CD4-positive, alpha-beta T cell treated with Interleukin-4 for 1 hour (primary cell): ENCODE measurements at places on chromosomes 16 and 17.

DNA sequence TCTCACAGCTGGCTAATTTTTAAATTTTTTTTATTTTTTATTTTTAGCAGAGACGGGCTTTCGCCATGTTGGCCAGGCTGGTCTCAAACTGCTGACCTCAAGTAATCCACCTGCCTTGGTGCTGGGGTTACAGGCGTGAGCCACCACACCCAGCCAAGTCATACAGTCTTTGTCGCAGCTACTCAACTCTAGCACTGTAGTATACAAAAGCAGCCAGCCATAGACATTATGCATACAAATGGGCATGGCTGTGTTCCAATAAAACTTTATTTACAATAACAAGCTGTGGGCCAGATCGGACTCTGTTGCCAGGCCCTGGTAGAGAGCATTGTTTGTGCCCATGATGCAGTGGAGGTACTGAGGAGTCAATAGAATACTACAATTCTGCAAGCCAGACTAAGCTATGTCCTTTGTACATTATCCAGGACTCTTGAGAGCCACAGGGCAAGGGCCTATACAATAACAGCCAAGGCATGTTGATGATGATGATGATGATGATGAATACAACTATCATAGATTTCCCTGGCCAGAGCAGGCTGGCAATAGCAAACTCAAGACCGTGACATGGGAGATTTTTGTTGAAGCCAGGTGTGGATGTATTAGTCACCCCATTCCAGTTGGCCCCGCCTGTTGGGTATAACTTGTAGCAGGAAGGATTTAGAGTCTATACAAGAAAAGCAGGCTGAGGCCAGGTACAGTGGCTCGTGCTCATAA lies 101.8 kb downstream of the MYH11 start:
- no peak for DNase-seq

- DNase-seq = no peak
Measured at GRCh38 chr17:72503556-72503955, 382.7 kb downstream of the SOX9 start.

DNA sequence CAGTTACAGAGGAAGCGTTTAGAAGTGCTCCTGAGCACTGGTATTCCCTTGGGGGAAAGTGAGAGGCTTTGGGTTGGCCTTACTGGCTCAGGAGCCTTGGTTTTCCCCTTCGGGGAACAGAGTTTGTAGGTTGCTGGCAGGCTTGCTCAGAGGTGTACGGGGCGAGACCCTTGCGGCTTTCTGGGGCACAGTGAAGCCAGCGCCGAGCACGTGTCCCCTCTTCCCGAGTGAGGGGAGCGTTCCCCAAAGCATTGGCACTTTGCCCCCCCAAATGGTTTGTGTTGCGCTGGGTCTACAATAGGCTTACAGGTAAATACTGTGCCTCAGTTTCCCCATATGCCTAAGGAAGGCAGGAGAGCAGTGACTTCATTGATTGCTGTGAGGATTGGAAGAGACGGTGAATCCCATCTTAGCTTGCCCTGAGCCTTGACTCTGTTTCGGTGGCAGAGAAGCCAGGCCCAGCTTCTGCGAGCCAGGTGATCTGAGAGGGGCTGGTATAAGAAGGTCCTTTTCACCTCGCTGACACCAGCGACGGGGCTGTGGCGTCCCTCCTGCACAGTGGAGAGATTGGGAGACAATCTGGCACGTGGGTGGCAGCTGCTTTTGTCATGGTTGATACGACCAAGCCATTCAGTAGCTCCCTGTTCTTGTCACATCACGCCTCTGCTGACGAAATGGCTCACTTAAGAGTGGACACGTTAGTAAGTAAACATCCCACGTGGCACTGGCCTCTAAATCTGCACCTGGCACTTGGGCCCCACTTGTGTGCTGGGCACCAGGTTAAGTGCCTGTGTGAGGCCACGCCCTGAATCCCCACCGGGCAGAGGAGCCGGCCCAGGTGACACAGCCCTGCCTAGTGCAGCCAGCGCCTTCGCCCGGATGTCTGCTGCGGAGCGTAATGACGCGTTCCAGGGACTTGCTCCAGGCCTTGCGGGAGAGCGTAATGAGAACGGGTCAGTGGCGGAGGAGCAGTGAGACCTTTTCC lies 55.0 kb downstream of the MEAK7 start:
- DNase-seq = no peak

DNA sequence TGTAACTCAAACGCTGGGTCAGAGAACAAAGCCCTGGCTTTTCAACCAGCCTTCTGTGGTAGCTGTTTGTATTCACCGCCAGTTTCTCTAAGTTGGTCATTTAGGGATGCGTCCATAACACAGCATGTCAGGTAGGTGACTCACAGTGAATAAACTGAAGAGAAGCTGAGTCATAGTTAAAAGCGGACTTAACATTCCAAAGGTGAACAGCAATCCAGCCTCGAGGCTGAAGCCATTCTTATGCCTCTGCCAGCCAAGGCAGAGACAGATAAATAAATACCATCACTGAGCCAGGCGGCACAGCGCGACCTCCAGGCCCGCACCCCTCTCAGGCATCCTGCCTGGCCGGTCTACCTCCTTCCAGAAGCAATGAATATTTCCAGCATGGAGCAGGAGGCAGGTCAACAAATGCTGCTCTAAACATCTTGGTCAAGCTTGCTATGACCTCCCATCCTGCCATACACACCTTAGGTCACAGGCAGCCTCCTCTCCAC lies 12.4 kb upstream of the CACNG4 start:
- DNase-seq = no peak

- DNase-seq = no peak
Measured at GRCh38 chr16:78057803-78058564, 35.6 kb downstream of the CLEC3A start.

GRCh38 chr16:2308089-2308962 lies 32.2 kb downstream of the ABCA3 start:
- no peak for DNase-seq

- no peak for DNase-seq
Measured at GRCh38 chr16:88495268-88495772, 42.2 kb downstream of the ZFPM1 start.

DNA sequence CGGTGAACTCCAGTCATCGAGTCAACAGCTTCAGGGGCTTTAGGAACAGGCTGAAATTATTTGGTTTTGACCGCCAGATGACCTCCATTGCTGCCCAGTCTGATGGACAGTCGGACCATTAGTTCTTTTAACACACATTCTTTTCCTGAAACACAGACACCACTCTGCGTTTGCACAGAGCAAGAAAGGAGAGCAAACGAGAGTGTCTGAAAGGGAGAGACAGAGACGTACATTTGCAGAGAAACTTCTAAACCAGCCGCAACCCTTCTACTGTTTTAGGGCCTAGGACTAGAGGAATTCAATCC lies 156.1 kb downstream of the SNX11 start:
- DNase-seq = no peak

GRCh38 chr16:75192606-75193264 lies 14.2 kb downstream of the CTRB2 start:
- no peak for DNase-seq

- no peak for DNase-seq
Measured at GRCh38 chr17:47803201-47803600, 18.4 kb downstream of the OSBPL7 start.

GRCh38 chr17:6027342-6028024 lies 42.7 kb upstream of the WSCD1 start:
- DNase-seq = no peak

DNA sequence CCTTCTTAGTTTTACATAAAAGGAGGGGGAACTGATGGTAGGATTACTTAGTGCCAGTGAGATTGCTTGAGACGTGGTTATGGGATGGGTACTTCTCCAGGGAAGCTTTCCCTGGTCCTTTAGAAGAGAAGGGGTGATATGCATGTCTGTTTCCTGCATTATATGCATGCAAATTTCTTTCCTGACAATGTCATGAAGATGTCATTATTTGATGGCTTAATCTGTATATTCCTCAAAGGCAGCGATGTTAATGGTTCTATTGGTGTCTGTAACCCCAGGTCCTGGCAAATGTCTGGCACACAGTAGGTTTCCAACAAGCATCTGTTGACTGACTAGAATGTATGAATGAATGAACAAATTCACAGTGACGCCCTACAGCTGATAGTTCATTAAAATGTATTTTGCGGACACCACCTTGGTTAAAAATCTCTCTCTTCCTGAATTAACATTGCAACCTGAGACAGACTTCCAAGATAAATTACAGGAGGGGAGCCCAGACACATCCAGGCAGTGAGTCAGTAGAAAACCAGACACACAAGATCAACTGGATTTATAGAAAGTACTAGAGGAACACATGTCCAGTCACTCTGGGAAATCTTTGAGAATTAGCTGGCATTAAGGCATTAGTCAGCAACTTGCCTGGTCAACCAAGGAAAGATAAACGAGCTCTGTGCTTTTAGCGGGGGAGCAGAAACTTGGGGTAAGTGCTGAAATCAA lies 293.4 kb downstream of the XYLT1 start:
- DNase-seq = no peak

GRCh38 chr17:49117587-49118230 lies 14.9 kb upstream of the B4GALNT2 start:
- DNase-seq = no peak

DNA sequence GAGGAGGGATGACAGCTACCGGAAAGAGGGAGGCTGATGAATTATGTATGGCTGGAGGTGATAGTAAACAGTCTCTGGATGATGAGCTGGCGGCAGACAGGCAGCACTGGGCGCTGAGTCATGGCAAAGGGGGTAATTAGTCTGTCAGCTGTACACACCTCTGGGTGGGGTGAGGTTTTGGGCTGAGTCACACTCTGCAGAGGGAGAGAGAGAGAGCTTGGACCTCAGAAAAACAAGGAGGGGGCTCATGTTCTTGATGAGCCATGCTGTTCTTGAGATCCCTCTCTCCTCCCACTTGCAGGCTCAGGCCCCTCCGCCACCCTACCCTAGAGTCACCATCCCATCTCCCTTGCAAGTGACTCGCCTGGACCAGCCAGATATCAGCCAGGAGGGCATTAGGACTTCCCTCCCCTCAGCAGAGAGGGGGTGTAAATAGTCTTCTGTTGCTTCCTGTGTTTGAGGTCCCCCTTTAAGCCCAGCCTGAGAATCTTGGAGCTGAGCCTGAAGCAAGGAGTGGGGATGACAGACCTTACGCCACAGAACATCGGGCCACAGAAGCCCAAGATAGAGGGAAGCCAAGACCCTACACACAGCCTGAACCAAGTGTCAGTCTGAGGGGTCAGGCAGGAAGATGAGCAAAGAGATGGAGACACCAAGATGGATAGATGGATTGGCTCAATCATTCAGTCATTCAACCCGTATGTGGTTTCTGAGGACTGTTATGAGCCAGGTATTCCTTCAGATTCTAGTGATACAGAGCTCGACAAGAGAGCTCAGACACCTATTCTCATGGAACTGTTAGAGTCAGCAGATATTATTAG lies 383.2 kb upstream of the CCL2 start:
- no peak for DNase-seq

DNA sequence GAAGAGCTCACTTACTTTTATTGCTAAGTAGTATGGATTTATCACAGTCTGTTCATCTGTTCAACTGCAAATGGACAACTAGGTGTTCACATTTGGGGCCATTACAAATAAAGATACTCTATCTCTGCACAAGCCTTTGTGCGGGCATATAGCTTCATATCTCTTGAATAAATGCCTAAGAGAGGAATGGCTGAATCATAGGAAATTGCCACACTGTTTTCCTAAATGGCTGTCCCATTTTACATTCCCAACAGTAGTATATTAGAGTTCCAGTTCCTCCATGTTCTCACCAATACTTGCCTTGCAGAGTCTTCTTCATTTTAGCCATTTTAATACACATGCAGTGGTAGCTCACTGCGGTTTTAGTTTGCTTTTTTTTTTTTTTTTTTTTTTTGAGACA lies 20.5 kb downstream of the NSMCE1 start:
- no peak for DNase-seq

- no peak for DNase-seq
Measured at GRCh38 chr16:557463-558297, 2.5 kb upstream of the PRR35 start.

GRCh38 chr16:2181952-2182351 lies 14.5 kb downstream of the CASKIN1 start:
- DNase-seq = no peak

GRCh38 chr17:38418062-38418692 lies 10.1 kb upstream of the ARHGAP23 start:
- no peak for DNase-seq

DNA sequence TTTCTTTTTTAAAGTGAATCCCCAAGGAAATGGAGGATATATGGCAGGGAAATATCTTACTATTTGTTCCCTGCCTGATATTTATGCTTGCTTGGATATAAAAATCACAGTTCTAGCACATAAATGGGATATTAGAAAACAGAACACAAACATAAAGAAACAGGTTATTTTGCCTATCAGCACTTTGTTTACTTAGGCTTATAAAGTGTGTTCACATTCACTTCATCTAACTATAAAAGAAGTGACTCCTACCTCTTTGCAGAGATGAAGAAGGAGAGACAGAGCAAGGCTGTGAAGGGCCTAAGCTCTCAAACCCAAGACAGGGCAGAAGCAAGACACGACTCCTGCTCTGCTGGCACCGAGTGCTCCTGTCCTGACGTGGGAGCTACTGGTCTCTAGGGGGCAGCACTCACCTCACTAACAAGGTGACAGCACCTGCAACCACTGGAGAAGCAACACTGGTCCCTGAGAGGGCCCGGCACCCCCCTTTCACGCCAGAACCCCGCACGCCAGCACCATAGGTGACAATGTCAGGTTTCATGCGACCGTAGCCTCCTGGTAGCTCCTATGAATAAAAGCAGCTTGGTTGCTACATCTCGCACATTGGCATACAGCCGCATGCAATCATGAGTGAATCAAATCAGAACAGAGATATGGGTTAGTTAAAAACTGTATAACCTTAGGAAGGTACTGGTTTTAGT lies 32.0 kb downstream of the MBTPS1 start:
- peak; percentile 71 for DNase-seq

DNA sequence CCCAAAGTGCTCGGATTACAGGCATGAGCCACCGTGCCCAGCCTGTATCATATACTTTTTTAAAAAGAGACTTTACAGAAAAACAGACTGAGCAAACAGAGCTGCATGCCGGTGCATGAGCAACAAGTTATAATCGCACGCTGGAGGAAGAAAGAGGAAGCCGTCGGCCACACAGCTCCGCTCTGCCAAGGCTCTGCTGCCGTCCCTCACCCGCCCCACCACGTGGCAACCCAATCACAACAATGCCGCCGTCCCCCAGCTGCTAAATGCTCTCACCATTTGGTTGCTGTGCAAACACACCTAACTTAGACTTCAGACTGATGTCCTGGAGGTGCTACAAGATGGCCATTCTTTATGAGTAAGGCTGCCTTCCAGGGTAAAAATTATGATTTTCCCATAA lies 83.5 kb downstream of the ADCY9 start:
- DNase-seq = peak; percentile 14

- no peak for DNase-seq
Measured at GRCh38 chr16:3770530-3770929, 53.2 kb upstream of the TRAP1 start.
